ENCODE measurements at places on chromosomes 11 and 22. TPM values are rescaled to one million over a fixed set of nuclear protein-coding genes. Genes with fewer than 3 reads are reported as not detected.

Gene PHOX2A
- not detected for total RNA-seq

Gene NRIP3
- 1.7 TPM for total RNA-seq

Gene SLC17A6
- total RNA-seq: not detected

Gene SLC22A12
- not detected for total RNA-seq

Gene GRIK4
- 1.4 TPM for total RNA-seq

Gene CHRNA10
- 6.6 TPM for total RNA-seq

Gene OR52E8
- not detected for total RNA-seq

Gene SLC22A8
- not detected for total RNA-seq

Gene OR52A1
- not detected for total RNA-seq

Gene KRTAP5-7
- not detected for total RNA-seq

Gene CD248
- total RNA-seq: 0.59 TPM

All from natural killer cell treated with Interleukin-12 subunit alpha and Interleukin-12 subunit beta and Interleukin-15 and Interleukin-18, amount 100 ng/mL, for 72 hours (primary cell).